ENCODE measurements at places on chromosomes 6 and 20.

GRCh38 chr20:45404438-45404837 lies 3.7 kb upstream of the DBNDD2 start:
- DNase-seq: no peak

DNA sequence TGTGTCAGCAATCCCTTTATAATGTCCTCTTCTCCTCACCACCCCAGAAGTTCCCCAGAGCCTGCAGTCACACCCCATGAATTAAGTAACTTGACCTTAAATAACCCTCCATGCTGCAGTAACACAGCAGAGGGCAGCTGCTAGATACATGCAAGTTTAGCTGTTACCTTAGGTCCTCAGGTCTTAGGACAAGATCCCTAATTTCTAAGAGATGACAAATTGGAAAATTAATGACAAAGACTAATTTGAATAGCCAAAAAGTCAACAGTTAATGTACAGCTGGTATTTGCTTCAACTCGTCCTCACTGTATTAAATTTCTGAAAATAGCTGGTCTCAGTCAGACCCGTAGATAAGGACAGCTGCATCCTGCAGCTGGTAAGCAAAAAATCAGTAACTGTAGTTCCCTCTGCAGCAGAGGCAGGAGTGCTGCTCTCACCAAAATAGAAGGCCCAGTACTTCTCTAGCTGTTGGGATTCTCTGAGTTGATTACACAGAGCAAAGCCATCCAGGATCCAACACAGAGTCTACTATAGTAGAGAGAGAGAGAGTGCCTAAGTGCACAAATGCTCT lies 62.4 kb downstream of the TNFRSF21 start:
- DNase-seq: no peak

GRCh38 chr20:43778375-43778774 lies 51.6 kb upstream of the GTSF1L start:
- no peak for DNase-seq

- DNase-seq: no peak
These were observed 1024.0 kb downstream of the GRIK2 start for GRCh38 chr6:102417368-102417998.

- peak; percentile 80 for DNase-seq
These were observed at the start of gene SCGN for GRCh38 chr6:25652007-25652515. TSS of gene SCGN (plus strand) at chr6:25652215. CDS start at chr6:25652404, 189 bp downstream.

- DNase-seq: no peak
These were observed 6.7 kb upstream of the TMEM30A start for GRCh38 chr6:75291331-75291730.

- DNase-seq: no peak
These were observed 35.3 kb downstream of the CD24 start for GRCh38 chr6:106939208-106939607.

- DNase-seq: no peak
These were observed 210.6 kb upstream of the PLCB4 start for GRCh38 chr20:8858181-8858787.

DNA sequence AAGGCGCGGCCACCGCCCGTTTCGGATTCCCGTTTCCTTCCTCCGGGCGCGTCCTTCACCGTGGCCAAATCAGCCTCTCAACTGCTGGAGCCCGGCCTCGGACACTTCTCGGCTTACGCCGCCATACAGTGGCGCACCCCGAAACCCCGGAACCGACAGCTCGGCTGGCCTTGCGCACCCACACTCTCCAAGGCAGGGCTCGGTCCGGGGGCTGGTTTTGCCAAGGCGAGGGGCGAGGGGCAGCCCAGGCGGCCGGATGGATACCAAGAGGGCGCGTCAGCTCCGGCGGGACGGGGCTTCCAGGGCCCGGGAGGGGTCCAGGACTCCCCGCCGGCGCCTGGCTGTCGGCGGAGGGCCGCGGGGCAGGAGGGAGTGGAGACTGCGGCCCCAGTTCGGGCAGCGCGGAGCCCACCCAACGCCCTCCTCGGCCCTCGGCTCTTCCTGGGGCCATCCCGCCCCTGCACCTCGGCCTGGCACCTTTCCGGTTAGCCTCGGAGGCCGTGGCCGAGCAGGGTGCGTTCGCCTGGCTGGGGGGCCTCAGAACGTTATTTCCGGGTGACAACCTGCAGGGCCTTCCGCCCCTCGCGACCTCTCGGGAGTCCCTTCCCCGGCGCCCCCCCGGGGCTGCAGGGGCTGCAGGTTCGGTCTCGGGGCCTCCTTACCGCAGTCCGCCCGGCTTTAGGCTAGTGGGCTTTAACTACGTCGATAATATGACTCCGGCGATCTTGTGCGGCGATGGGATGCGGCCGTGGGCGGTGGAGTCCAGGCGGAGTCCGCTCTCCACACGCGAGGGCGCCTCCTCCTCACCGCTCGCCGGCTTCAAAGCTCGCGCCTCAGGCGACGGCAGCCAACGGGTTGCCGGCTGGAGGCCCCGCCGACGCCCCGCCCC lies 697 bp upstream of the CEP43 start:
- peak; percentile 72 for DNase-seq

- no peak for DNase-seq
These were observed 106.4 kb upstream of the PDE10A start for GRCh38 chr6:165769401-165769800.

DNA sequence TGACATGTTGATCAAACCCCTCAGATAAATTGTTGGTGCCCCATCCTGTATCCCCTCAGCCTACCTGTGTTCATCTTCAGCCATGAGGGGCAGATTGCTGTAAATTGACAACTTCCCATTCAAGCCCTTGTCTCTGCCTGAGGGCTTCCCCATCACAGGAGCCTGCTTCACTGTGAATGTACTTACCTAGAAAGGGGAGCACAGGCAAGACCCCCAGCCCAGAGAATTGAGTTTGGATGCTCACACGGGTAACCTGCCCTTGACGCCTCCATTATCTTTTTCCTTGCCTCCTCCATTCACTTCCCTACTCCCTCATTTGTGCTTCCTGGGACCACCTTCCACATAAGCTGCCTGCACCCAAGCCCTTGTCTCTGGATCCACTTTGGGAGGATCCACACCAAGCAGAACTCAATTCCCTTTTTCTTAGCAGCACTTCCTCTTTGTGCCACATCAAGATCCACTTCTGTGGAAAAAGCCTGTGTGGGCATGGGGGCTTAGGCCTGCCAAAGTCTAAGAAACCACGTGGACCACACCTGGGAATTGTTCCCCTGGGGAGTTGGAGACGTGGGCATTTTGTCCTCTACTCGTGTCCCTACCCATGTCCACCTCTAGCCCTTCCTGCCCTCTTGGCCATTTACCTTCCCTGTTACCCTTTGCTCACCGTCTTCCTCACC lies 103.4 kb upstream of the FOXA2 start:
- no peak for DNase-seq

DNA sequence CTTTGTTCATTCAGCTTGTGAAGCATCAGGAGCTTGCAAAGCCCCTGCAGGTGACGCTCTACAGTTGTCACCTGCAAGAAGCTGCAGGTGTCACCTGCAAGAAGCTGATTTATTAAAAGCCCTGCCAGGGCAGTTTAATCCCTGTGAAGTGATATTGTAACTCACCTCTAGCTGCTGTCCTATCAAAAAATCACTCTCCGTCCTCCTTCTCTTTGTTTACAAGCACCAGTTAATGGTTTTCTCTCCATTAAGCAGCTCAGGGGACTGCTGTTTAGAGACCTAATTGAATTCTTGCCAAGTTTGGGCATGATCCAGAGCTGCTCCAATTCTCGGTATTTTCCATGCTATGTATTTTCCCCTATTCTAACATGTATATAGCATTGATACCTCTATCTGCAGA lies 345.9 kb downstream of the ARHGAP18 start:
- DNase-seq: no peak

- DNase-seq: no peak
These were observed 455.1 kb downstream of the ADGRB3 start for GRCh38 chr6:69090132-69090531.

DNA sequence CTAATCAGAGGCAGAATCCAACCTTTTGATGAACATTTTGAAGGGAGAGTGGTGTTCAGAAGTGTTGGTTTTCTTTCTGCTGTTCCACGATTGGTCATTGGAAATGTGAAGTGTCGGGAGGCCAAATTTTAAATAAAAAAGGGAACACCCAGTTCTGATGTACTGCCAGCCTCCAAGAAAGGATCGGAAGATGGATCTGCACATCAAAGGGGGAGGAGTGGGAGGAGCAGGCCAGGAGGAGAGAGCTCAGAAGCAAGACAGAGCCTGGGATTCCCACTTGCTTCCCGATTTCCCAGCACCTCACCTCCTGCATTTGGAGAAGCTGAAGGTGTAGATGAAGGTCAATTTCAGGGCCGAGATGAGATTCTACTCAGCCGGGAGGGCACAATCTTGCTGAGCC lies 55.9 kb upstream of the NAA20 start:
- no peak for DNase-seq

DNA sequence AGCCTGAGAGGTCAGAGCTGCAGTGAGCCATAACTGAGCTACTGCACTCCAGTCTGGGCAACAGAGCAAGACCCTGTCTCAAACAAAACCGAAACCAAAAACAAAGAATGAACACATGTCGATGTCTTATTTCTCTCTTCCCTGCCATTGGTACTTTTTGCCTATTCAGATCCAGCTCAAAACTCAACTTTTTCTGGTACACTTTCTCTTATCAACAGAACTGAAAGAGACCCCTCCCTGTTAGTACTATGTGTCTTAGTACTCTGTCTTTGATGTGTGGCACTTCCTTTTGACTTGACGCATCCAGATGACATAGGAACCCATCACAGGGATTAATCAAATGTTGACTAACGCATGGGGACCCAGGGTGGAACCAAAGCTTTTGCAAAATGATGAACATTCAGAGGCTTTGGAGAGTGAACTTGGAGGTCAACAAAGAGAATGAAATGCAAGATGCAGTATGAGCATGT lies 44.8 kb downstream of the AKAP12 start:
- DNase-seq: no peak

GRCh38 chr20:15571056-15571455 lies 1002.2 kb downstream of the KIF16B start:
- no peak for DNase-seq

DNA sequence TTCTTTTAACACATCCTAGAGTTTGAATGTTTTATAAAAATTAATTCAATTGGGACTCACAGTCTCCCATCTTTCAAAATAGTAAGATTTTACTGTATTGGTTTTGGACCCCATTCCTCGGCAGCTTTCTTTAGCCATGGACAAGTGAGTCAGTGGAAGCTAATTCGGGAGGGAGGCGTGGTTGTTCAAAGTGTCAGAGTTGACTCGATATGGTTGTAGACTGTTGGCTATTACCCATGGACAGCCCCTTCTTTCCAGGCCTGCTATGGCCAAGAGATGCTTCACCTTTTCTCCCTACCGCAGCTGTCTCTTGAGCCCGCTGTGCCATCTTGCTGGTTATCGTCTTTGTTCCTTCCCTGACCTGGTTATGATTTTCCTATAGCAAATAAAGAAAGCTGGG lies 243.0 kb downstream of the CD83 start:
- no peak for DNase-seq

- peak; percentile 42 for DNase-seq
These were observed 83.2 kb downstream of the DLL1 start for GRCh38 chr6:170207586-170208181.

GRCh38 chr6:15474196-15474595 lies 188.6 kb downstream of the DTNBP1 start:
- no peak for DNase-seq

- DNase-seq: no peak
These were observed 112.8 kb downstream of the BCAS1 start for GRCh38 chr20:53957451-53958172.

DNA sequence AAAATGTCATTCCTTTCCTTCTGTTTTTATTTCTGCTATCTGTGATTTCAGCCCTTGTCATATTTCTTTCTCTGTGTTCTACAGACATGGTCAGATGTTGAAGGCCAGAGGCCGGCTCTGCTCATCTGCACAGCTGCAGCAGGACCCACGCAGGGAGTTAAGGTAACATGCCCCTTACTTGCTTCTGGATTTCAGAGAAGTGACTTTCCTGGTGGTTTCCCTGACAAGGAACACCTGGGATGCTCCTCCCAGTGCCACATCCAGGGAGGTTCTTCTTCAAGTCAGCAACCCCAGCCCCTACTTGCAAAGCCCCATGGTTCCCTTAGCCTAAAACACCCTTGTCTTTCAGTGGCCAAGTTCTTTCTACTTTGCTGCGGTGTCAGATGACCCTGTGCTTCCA lies 41.3 kb downstream of the CDH26 start:
- DNase-seq: no peak

DNA sequence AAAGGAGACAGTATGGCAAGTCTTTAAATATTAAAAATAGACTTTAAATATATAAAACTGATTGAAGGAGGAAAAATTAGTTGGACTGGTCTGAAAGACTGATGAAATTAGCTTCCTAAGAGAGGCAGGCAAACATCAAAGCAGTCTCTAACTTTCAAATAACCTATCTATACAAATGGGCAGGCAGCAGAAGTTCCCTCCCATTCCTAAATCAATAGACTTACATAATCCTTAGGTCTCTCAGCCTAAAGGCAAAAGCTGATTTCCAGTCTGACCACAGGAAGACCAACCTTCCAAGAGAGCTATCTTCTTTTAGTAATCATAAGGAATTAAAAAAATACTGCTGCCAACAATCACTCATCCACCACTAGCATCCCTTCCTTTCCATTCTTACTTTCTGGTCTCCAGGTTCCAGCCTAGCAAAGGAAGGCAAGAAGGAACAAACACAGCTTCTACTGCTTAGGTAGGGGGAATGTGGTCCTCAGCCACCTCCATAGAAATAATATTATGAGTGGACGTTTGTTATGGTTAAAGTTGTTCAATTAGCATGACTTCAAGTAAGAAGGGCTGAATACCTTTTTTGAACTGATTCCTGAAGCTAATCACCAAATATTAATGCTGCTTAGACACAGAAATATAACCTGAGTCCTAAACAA lies 44.1 kb downstream of the SESN1 start:
- no peak for DNase-seq

- no peak for DNase-seq
These were observed 3.9 kb downstream of the DST start for GRCh38 chr6:56638760-56639159.

DNA sequence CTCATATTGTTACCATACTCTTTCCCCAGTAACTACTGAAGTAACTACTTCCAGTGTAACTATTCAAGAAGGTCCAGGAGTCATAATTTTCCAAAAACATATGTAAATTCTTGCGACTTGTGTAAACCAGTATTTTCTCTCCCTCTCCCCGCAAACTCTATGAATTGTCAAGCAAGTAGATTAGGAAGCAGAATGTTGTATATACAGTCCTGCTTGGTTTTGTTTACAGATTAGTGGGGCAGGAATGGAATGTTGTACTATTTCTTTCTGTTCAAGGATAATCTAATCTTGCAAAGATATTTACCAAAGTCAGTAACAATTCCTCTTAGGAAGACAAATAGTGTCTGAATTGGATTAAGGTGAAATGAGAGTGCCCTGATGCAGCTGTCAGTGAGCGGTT lies 234.9 kb upstream of the PLN start:
- DNase-seq: no peak

DNA sequence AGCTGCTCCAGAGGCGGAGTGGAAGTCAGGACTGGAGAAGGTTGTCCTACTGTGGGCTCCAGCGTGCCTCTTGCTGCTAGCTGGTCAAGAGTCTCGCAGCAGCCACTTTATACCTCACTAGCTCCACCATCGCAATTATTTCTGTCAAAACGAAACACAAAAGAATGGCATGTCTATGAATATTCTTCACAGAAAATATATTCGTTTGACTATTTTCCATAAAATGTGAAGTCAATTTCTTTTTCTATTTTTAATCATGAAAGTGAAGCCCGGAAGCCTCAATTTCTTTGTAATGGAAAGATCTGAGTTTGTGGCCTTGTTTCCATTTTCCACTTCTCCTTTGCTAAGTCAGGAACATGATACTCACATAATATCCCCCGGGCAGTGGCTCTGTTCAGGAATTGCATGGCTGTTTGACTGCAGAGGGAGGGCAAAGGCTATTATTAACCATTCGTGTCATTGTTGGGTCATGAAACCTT lies 51.7 kb downstream of the DTD1 start:
- no peak for DNase-seq

GRCh38 chr6:2831392-2831791 lies 10.3 kb downstream of the SERPINB1 start:
- DNase-seq: no peak
